ENCODE measurements at places on chromosomes 2 and 18. TPM values are rescaled to one million over a fixed set of nuclear protein-coding genes. Genes with fewer than 3 reads are reported as not detected.

- no peaks in the 10 kb centered on the region for H3K27me3 ChIP-seq
- no peak overlapping the region for H3K27ac ChIP-seq
- no peak for DNase-seq
Observed at GRCh38 chr2:23503097-23503496, 118.1 kb downstream of the KLHL29 start.

Gene LONRF2
- total RNA-seq, result 0.29 TPM

Gene SERPINB12
- not detected for total RNA-seq

- no peak overlapping the region for H3K27ac ChIP-seq
- DNase-seq, result no peak
- no peaks in the 10 kb centered on the region for H3K4me1 ChIP-seq
- H3K36me3 ChIP-seq, result no peaks in the 10 kb centered on the region
Observed at GRCh38 chr2:239880396-239880795, 144.7 kb downstream of the NDUFA10 start.

GRCh38 chr2:169320561-169320960 lies 41.8 kb downstream of the LRP2 start:
- H3K27me3 ChIP-seq, result no peaks in the 10 kb centered on the region
- no peak for DNase-seq
- no peaks in the 10 kb centered on the region for H3K36me3 ChIP-seq
- H3K27ac ChIP-seq, result no peak overlapping the region
- no peak overlapping the region for H3K4me3 ChIP-seq

DNA sequence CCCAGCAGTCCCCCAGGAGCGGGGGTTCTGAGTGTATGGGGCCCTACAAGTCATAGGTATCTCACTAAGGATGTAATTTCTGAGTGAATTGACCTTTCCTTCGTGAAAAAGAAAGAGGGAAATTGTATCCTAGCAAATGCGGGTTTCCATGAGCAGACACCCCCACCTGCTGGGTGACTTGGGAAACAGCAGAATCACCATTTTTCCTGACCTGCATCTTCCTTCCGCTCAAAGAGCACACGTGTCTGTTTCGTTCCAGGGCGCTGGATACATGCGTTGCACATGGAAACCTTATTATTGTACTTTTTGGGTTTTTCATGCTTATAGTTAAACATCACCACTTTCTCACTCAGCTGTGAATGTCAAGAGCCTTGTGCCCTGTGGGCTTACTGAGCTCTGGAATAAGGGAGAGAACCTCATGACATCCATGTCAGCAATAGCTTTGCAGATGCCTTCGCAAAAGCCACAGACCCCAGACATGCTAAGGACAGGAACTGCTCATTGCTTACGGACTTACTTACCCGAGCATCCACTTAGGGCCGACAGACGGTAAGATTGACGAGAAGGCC lies 132.8 kb downstream of the TPO start:
- H3K36me3 ChIP-seq, result no peaks in the 10 kb centered on the region
- H3K4me3 ChIP-seq, result no peak overlapping the region
- DNase-seq, result peak; percentile 51
- H3K4me1 ChIP-seq, result peaks cover 11% of the 10 kb centered on the region
- no peak overlapping the region for H3K27ac ChIP-seq
- H3K27me3 ChIP-seq, result peaks cover 7% of the 10 kb centered on the region

Data from B cell (primary cell).